ENCODE measurements at places on chromosomes 7 and 10. TPM values are rescaled to one million over a fixed set of nuclear protein-coding genes. Genes with fewer than 3 reads are reported as not detected.

Gene LRRN3
- 0.86 TPM for total RNA-seq

Gene CRPPA
- 1.6 TPM for total RNA-seq

Gene ITIH5
- total RNA-seq, result 0.43 TPM

Gene ABCC2
- total RNA-seq, result 0.32 TPM

Gene UFSP1
- total RNA-seq, result 5.6 TPM

Gene CFTR
- total RNA-seq, result 0.43 TPM

Gene TRIL
- under 0.01 TPM for total RNA-seq

Gene ACSM6
- not detected for total RNA-seq

Gene MMP21
- not detected for total RNA-seq

GRCh38 chr7:40680657-40681056, 545.9 kb downstream of the SUGCT start:
- peak; percentile 23 for DNase-seq

GRCh38 chr10:130234171-130234965, 98.2 kb downstream of the GLRX3 start:
- DNase-seq, result no peak

DNA sequence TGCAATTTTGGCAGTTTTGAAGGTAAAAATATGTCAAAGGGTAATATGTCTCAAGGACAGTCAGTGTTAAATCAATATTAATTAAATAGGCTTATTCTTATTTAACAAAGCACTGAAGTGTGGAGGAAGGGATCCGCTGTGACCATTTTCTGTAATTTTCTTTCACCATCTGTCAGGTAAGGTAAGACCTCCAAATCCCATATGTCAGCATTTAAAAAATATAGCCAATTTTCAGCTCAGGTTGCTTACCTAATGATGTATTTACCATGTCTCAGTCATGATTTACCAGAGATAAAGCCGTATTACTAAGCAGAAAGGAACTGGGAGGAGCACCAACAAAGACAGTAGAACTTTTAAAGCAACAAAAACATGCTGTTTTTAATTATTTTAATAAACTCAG, 683.9 kb downstream of the CCSER2 start:
- DNase-seq, result no peak

GRCh38 chr10:6786579-6787031, 206.5 kb upstream of the PRKCQ start:
- DNase-seq, result peak; percentile 60

DNA sequence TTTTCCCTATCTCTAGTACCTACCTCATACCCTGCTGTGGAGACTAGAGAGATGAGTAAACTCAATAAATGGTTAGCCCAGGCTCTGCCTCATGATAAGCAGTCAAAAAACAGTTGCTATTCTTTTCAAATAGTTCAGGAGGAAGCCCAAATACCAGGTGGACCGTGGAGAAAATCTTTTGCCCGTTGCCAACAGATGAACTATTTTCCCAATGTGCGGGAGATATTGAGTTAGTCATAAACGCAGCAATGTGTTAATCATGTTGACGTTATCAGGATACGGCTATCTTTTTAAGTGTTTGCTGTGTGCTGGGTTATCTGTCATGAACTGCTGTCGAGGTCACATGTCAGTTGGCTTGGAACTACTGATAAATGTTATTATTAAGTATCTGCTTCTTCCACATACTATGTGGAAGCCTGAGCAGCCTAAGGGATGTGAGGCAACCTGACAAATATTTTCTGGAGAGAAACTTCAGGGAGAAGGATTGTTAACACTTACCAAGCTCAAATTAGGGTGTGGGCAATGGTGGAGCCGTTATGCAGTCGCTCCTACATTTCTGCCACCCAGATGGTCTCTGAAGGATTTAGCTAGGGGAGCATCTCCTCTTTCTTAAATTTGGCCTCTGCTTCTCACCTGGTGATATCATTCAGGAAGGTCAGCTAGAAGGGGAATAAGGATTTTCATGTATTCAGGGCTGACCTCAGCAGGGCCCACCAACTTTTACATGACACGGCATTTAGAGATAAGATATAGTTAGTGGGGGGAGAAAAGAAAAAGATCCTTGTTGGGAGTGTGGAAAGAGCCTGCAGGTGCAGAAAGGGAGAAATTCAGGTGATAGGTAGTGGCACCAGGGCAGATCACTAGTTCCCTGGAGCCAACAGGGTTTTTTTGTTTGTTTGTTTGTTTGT, 33.5 kb upstream of the SLC26A3 start:
- no peak for DNase-seq

DNA sequence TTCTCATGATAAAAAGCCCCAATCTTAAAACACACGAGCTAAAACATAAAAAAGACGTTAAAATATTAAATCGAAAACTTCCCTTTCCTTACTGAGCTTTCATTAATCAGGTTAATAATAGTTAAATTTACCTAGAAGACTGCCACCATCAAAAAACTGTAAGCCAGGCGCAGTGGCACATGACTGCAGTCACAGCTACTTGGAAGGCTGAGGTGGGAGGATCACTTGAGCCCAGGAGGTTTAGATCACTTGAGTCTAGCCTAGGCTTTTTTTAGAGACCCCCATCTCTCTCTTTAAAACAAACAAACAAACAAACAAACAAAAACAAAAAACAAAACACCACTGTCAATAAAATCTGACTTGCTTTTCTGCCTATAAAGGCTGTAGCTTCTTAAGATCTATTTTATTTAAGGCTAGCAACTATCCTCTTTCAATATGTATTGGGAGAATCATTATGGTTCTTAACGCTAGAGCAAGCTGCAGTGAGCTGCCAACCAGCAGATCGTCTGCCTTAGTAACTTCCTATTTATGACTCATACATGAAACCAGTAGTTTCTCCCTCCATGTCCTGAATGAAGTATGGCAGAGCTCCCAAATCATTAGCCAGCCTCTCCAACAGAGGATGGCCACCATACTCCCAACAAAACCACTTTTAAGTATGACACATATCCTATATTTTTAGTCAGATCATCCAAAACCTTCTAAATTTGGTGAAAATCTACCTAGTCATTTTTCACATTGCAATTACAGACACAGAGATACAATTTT, 163.7 kb downstream of the SRPK2 start:
- peak; percentile 79 for DNase-seq

DNA sequence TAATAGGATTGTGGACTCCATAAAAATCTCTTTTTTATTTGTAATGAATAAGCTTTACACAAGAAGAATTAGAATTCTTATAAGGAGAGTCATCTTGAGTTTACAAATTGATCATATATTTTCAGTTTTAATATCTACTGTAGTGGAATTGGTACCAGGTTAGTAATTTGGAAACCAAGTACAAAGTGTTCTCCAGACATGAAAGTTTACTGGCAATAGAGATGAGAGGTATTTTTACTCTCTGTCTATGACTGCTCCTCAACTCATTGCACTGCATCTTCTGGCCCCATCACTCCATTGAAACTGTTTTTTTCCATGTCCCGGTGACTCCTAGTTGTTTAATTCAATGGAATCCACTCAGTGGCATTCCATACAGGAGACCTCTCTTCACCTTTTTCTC, 164.5 kb upstream of the SMIM30 start:
- DNase-seq, result no peak

DNA sequence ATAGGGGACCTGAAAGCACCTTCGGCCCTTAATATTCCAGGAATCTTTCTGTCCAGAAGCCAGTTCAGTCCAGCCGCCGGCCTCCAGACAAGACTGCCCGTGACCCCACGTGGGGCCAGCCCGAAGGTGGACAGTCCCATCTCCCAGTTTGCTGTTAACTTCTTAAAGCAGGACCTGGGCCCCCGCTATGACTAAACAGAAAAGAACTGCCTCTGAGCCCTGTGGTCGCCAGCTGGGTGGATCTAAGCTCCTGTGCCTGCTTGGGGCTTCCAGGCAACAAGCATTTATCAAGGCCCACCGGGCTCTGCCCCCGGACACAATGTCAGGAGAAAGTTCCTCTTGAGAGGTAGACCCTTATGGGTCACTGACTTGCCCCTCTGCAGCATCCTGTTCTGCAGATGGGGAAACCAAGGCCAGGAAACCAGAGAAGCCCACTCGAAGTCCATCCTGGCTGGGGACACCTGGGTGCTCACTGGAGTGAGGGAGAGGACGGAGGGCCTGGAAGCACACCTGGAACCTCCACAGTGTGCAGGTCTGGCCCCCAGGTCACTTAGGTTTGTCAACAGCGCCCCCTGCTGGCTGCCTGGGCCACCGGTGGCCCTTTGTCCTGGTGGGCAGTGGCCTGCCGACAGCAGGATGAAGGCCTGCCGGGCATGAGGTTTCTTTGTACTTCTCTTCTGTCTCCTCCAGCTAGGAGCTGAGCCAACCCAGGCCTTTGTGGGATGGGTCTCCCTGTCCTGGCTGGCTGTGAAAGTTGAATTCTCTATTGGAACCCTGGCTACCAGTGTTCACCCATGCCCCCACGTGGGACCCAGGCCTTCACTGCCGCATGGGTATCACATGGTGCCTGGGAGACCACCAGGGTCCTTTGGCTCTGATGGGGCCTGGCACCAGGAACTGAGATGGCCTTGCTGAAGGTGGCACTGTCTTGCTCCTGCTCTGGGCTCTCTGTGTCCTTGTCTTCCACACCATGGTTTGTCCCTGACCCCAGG, 128.0 kb downstream of the ZMIZ1 start:
- peak; percentile 62 for DNase-seq

GRCh38 chr7:92013611-92014010, 72.9 kb downstream of the AKAP9 start:
- no peak for DNase-seq

DNA sequence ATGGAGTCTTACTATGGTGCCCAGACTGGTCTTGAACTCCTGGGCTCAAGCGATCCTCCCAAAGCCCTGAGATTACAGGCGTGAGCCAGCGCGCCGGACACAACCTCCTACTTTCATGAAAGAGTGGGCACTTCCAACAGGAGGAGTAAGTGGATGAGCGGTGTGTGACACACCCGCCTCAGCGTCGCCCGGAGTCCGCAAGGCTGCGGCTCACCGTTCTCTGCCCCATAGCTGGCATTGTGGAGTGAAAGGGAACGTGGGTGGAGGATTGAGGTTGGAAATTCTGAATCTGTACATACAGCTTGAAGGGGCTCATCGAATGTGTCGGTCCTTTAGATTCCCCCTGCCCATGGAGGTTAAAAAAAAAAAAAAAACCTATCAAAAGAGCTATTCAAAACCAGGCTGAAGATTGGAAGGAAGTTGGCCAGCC, 524 bp upstream of the PRXL2A start:
- no peak for DNase-seq

DNA sequence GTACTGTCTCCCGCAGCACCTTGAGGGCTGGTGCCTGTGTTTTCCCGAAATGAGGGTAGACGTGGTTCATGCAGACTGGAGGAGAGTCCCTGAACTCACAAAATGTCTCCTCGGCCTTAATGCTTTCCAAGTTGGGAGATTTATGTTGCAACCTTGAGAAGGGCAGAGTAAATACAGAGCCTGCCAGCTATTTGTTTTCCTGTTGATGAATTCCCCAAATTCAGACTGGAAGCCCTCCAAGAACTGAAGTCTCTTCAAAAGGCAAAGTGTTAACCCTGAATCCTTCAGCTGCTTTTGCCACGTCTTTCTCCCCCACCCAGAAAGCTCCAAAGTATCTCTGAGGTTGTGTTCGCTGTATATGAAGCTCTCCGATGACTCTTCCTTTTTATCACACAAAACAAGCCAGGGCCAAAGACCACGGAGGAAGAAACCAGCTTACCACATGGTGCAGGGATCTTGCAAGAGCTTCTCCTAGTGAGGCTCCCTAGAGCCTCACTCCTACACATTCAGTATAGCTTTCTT, 254.7 kb upstream of the NFE2L3 start:
- DNase-seq, result peak; percentile 53

- DNase-seq, result no peak
Measured at GRCh38 chr10:107444443-107444842, 279.9 kb upstream of the SORCS1 start.

DNA sequence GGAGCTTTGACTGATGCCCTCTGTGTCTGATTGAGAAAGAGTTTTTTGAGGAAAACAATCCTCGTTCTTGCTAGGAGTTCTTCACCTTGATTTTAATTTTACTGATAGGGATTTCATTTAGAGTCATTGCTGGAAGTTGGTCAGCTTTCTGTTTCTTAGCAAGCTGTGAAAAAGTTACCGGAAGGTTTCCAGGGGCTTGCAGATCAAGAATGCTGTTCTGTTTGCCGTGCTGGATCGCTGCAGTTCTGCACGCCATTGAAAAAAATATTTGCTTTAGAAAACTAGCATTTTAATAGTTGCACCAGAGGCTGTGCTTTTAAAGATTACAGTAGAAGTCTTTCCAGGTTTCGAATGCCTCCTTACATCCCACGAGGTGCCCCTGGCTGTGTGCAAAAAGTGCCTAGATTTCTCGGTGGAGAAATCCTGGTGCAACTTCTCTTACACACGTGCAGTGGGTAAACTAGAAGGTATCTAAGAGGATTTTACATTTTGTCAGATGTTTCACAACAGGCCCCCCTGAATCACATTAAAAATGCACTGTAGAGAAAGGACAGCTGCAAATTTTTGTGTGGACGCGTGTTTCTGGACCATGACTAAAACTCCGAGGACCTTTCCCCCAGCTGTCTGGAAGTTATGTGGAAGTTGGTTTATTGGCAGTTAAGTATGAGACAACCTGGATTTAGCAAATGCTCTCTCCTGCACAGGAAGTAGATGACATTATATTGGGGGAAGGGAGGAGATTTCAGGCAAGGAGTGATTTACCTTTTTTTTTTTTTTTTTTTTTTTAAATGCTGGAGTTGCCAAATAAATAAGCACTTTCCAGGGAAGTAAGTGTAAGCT, 5.8 kb downstream of the TCF7L2 start:
- DNase-seq, result peak; percentile 93

GRCh38 chr10:70651661-70652060, 20.6 kb upstream of the ADAMTS14 start:
- DNase-seq, result no peak

DNA sequence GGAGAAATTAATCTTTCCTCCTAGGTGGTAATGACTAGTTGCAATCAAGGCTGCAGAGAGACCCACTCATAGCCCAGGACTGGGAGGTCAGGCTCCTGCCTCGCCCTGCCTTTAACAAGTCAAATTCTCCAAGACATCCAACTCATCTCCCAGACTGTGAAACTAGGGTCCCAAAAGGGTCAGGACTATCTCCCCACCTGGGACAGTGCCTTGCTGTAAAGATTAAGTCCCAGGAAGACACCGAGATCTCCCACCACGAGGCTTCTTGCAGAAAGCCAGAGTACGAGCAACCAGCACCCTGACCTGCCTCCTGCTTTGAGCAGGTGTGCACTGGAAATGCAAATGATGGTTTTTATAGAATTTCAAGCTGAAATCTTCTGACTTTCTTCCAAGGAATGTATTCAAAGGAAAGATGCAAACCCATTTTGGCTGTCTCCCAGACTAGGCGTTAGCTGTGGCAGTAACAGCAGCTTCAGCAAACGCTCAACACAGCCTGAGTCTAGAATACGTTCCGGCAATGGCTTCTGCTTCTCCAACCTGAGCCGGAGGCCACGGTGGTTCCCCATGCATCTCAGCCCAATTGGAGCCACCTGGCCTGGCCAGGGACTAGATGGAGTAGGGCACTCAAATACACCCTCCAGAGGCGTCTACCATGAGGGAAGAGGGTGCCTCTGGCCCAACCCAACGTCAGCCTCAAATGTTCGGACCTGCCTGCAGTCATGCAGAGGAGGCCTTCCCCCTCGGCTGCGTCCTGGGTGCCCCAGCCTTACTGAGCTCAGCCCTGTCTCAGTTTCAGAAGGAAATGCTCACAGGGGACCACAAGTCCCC, 170.4 kb downstream of the PRKAG2 start:
- no peak for DNase-seq

All from fibroblast of villous mesenchyme (primary cell).